ENCODE measurements at places on chromosomes 11 and 22.

DNA sequence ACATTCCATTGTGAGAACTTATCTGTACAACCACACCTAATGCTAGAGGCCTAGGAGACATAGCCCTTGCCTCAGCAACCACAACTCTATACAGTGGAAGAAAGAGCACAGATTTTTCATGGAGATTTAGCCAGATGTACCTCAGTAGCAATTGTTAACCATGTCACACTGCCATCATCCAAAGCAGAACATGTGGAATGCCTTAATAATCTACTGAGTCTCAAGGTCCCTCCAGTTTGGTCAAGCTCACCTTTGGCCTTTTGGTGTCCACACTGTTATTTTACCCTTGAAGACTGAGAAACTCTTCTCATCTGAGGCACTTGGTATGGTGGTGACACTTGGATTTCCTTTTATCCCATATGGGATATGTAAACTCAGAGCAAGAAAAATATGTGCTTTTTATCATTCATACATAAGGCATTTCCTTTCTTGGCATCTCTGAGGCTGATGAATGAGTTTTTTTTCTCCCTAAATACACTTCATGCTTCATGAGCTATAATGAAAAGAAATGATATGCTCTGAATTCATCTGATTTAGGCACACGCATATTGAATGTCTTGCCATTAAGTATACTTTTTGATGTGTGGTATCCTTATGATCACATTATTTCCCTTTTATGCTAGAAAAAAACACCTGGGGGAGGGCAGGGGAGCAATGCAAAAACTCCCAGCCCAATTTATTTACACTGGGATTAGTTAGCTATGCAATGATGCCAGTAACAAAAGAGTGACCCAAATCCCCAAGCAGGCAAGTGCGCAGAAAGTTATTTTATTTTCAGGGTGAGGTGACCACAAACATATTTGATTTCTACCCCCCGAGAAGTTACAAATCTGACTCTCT, 63.3 kb upstream of the ME3 start:
- DNase-seq, result no peak

- no peak for DNase-seq
Measured at GRCh38 chr11:88861618-88862017, 204.2 kb downstream of the GRM5 start.

DNA sequence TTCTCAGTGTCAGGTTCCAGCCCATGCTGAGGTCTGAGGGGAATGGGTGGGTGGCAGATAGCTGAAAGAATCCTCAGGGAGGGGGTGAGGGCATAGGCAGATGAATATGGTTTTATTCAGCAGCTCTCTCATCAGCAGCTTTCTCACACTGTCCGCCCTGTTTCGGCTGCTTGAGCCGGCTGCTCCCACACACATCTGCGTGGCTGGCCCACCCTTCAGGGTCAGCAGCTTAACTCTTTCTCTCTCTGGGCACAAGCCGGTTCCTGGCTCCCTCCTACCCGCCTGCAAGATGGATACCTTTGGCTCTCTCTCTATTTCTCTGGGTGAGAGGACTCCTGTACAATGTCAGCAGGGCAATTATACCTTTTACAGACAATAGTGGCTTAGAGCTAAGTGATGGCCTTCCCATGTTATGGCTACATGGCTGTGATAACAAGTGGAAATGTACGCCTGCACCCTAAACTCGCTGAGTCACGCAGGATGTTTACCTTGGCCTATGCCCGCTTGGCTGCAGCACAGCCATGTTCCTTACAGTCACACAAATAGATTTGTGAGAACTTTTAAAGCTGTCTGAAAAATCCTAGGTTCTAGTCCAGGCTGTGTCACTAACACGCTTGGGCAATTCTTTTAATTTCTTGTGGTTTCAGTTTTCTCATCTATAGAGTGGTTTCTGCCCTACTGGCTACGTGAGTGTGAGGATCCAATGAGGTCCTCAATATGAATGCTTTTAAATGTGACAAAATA, 4.1 kb downstream of the MMP20 start:
- no peak for DNase-seq

- DNase-seq, result no peak
Measured at GRCh38 chr11:43212279-43212678, 99.5 kb upstream of the API5 start.

- no peak for DNase-seq
Measured at GRCh38 chr22:46993633-46994032, 231.2 kb downstream of the TBC1D22A start.

Measured in stimulated activated CD8-positive, alpha-beta memory T cell treated with anti-CD3 and anti-CD28 coated beads, Interleukin-7, amount 100 ng/mL, for 48 hours (primary cell).